ENCODE measurements at places on chromosomes 11 and 22. TPM values are rescaled to one million over a fixed set of nuclear protein-coding genes. Genes with fewer than 3 reads are reported as not detected.
A peak's percentile ranks its signal among the peaks of the same experiment; 100 is the strongest.

Gene CCDC89
- 1.4 TPM for total RNA-seq

Gene CYB561A3
- 88.5 TPM for total RNA-seq

Gene SPDYC
- not detected for total RNA-seq

Gene CD6
- total RNA-seq = 3.8 TPM

Gene STK33
- total RNA-seq = 4.1 TPM

Gene OR51B5
- not detected for total RNA-seq

Gene MDK
- total RNA-seq = 80.4 TPM

Gene GUCY1A2
- 1.2 TPM for total RNA-seq

Gene VSTM5
- 2.4 TPM for total RNA-seq

Gene TSKU
- 41.3 TPM for total RNA-seq

Gene OR10D3
- total RNA-seq = not detected

DNA sequence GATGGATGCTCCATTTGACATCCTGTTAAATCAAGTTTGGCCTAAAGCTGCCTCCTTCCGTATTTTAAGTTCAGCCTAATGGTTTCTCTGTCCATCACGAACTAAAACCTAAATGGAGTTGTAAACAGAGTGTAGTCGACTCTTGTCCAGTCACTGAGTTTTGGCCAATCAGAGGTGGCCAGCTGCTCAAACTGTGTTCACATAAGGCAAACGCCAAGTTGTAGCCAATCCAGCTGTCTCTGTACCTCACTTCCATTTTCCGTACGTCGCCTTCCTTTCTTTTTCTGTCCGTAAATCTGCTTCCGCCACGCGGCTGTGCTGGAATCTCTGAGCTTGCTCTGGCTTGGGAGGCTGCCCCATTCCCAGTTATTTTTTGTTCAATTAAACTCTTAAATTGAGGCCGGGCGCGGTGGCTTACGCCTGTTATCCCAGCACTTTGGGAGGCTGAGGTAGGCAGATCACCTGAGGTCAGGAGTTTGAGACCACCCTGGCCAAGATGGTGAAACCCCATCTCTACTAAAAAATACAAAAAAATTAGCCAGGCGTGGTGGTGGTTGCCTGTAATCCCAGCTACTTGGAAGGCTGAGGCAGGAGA is 20.7 kb upstream of the CARS1 start:
- no peak for DNase-seq

DNA sequence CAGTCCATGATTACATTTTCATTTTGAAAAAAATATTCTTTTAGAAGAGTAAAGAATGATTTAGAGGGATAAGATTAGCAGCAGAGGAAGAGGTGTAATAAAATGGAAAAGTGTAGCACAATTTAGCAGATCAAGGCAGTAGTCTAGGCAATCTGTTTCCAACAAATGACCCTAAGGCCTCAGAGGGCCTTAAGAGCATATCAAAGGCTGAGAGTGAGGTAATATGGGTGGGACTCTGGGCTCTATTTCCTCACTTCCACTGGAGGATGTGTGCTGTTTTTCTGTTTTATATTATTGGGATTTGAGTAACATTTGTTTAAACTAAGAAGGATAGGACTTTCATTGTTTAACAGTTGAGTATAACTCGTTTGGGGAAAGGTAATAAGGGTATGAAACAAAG is 28.8 kb downstream of the CCDC81 start:
- DNase-seq = no peak

- DNase-seq = peak; percentile 77
Observed at GRCh38 chr22:33853200-33854097, 66.8 kb downstream of the LARGE1 start.

DNA sequence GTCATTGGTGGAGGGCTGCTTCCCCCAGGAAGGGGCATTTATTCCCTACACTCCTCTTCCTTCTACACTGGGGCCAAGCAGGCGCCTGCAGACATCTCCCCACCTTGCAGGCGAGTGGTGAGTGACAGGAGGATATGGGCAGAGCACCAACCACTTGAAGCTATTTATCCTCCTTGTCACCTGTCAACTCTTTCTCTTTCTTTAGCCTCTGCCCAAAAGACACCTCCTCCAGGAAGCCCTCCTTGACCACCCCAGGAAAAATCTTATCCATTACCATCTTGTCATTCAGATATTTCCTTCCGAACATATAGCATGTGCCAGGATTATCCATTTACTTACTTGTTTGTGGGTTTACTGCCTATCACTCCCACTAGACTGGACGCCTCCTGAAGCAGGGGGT is 362.4 kb downstream of the MN1 start:
- DNase-seq = no peak

GRCh38 chr11:100543386-100543785 is 143.7 kb upstream of the ARHGAP42 start:
- DNase-seq = no peak

DNA sequence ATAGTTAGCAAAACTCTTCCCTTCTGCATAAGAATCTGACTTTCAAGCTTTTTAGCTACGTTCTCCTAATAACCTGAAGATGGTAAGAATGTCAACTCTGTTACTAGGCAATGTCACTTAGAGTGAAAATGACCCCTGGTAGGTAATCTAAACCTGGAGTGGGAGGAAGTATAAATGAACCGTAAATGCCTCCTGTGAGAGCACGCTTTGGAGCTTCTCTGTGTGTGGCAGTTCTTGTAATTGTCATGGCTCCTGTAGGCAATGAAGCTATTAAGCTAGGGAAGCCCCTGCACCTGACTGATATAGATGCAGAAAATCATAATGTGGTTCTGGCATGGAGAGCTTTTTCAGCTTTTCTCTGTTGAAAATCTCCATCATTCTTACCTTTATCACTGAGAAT is 29.4 kb downstream of the CALCA start:
- no peak for DNase-seq

GRCh38 chr11:93500759-93501158 is 42.4 kb downstream of the SMCO4 start:
- no peak for DNase-seq

- no peak for DNase-seq
Observed at GRCh38 chr22:38733724-38734381, 21.9 kb downstream of the SUN2 start.

GRCh38 chr11:108906329-108906728 is 241.5 kb downstream of the DDX10 start:
- DNase-seq = no peak

DNA sequence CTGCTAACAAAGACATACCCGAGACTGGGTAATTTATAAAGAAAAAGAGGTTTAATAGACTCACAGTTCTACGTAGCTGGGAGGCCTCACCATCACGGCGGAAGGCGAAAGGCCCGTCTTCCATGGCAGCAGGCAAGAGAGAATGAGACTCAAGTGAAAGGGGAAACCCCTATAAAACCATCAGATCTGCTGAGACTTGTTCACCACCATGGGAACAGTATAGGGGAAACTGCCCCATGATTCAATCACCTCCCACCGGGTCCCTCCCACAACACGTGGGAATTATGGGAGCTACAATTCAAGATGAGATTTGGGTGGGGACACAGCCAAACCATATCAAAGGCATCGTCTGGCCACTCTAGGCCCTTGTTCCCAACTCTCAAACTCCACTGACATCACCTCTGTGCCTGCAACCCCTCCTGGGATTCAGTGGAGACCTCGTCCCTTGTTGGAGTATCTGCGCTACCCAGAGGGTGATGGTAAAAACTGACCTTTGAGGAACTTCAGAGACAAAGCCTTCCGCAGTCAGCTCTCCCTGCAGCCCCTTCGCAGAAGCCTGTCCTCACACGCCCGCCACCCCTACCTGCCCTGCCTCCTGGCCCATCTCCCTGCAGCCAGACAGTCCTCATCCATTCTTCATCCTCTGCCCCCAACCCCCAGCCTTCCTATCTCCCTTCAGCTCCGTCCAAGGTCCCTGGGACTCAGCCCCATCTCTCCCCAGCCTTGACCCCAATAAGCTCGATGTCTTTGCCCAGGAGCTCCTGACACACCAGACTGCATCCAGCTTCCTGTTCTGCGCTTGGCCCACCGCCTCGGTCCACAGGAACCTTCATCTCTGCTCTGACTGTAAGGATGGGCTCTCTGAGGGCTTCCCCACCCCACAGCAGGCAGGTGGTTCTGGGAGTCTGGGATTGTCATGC is 15.8 kb downstream of the CCND1 start:
- no peak for DNase-seq

GRCh38 chr22:47233316-47234243 is 471.1 kb downstream of the TBC1D22A start:
- no peak for DNase-seq

DNA sequence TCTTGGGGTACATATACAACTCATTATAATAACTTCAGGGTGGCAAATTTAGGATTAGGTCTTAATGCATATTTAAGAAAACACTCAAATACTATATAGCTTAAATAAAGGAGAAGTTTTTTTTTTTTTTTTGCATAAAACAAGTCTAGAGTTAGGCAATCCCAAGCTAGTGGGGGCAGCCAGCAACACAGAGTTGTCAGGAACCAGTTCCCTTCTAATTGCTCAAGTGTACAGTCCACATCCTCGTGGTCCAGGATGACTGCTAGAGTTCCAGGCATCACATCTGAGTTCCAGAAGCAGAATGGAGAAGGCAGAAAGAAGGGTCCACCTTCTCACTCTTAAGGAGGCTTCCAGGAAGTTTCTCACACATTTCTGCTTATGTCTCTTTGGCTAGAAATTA is 261.9 kb upstream of the PLET1 start:
- DNase-seq = no peak

DNA sequence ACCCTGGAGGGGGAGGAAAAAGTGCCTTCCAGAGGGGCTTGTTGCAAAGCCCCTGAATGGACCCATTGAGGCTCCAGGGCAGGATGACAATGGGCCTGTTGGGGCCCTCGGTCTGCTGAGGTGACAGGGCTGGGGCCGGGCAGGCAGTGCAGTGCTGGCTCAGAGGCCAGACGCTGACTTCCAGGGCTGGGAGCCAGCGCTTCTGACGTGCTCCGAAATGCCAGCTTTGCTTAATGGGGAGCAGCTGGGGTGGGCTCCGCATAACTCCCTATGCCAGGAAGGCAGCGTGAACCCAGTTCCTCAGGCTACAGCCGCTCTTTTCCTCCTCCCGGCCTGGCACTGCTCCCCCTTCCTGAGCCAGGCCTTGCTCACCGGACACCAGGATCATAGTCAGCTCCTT is 17.7 kb downstream of the NAV2 start:
- no peak for DNase-seq
